ENCODE measurements at places on chromosomes 1 and 21. TPM values are rescaled to one million over a fixed set of nuclear protein-coding genes. Genes with fewer than 3 reads are reported as not detected.

Gene EVI5
- 51.3 TPM for total RNA-seq

Gene TMEM200B
- 0.82 TPM for total RNA-seq

Gene MROH9
- not detected for total RNA-seq

Gene PLD5
- 16.5 TPM for total RNA-seq

Gene IKBKE
- total RNA-seq: 2.5 TPM

Gene OR2T35
- total RNA-seq: not detected

Gene SYTL1
- total RNA-seq: 0.36 TPM

Gene HS2ST1
- 24.8 TPM for total RNA-seq

Gene RIMS3
- 28.9 TPM for total RNA-seq

Gene NR1I3
- total RNA-seq: not detected

Gene RUNX3
- not detected for total RNA-seq

Gene DR1
- 36.6 TPM for total RNA-seq

Gene NRAS
- 49.7 TPM for total RNA-seq

Gene PCSK9
- 44.8 TPM for total RNA-seq

Gene MYBPH
- total RNA-seq: not detected

Gene TIE1
- 10.6 TPM for total RNA-seq

Gene LAMB3
- total RNA-seq: 1.00 TPM

Gene TP73
- total RNA-seq: 0.36 TPM

Gene KCNJ15
- not detected for total RNA-seq

Gene EVA1C
- total RNA-seq: 7.6 TPM

Gene LEPROT
- 46.9 TPM for total RNA-seq

Gene KLHL21
- total RNA-seq: 6.1 TPM

Gene CELA2B
- not detected for total RNA-seq

Gene OR2T11
- not detected for total RNA-seq

Gene CLCA4
- not detected for total RNA-seq

Gene HLX
- 1.00 TPM for total RNA-seq

Gene BATF3
- 0.91 TPM for total RNA-seq

Gene FMO5
- total RNA-seq: 1.5 TPM

Gene SORT1
- 64.7 TPM for total RNA-seq

Gene MTARC2
- total RNA-seq: 7.0 TPM

Gene CD53
- 8.4 TPM for total RNA-seq

Gene ITGB3BP
- 35.2 TPM for total RNA-seq

Gene RPTN
- not detected for total RNA-seq

Gene EDN2
- not detected for total RNA-seq

Gene LRRC3
- 6.4 TPM for total RNA-seq

Gene NUP210L
- not detected for total RNA-seq

Gene SLAMF9
- not detected for total RNA-seq

Gene CHIA
- not detected for total RNA-seq

Gene AXDND1
- total RNA-seq: 1.1 TPM

Gene ATP1A2
- 118 TPM for total RNA-seq

Gene ANKRD45
- total RNA-seq: 9.5 TPM

Gene ST6GALNAC3
- total RNA-seq: 15.2 TPM

Gene HFM1
- 31.2 TPM for total RNA-seq

Gene ZMYM4
- total RNA-seq: 73.1 TPM

Gene CYP4A22
- 0.27 TPM for total RNA-seq

Gene HSD3B1
- total RNA-seq: not detected

Gene SPRR1B
- not detected for total RNA-seq

Gene FCGR1A
- 8.0 TPM for total RNA-seq

Gene GJA5
- 2.1 TPM for total RNA-seq

Gene CHD5
- total RNA-seq: 27.8 TPM

Gene MAP1LC3C
- 1.00 TPM for total RNA-seq

Gene LCE6A
- total RNA-seq: not detected

Gene TRAF3IP3
- total RNA-seq: 0.27 TPM

Gene KRTAP21-2
- total RNA-seq: not detected

Gene LRRC53
- total RNA-seq: 0.27 TPM
